ENCODE measurements at places on chromosomes 11 and 22.

DNA sequence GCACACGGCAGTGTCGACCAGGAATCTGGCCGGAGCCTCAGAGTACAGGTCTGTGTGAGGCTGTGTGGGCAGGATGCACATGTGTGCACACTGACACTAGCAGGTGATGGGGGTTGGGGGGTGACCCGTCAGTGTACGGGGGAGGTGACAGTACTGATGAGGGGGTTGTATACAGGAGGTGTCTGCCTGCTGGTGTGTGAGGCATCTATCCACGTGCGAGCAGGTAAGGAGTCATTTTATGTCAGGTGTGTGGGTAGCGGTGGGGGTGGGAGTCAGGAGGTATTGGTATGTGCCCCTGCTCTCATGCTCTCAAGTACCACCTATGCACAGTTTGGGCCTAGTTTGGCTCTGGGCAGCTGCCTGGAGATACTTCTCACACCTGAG lies 4.5 kb upstream of the PHRF1 start:
- no peak for DNase-seq

DNA sequence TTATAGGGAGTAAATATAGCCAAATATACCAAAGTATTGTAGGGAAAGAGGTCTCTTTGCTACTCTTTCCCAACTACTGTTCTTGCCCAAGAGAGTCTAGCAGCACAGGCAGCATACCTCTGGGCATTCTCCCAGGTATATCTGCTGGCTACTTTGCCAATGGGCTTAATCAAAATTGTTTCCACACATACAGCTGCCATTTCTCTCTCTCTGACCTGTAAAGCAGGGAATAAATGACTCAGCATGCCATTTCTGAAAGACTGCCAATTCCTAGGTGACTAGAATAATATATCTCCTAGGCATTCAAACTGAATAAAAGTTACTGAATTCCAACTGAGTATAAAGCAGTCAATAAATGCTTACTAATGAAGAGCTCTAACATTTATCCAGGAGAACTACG lies 44.6 kb downstream of the RDX start:
- DNase-seq = no peak

GRCh38 chr11:14969901-14970323 lies 2.2 kb downstream of the CALCA start:
- no peak for DNase-seq

DNA sequence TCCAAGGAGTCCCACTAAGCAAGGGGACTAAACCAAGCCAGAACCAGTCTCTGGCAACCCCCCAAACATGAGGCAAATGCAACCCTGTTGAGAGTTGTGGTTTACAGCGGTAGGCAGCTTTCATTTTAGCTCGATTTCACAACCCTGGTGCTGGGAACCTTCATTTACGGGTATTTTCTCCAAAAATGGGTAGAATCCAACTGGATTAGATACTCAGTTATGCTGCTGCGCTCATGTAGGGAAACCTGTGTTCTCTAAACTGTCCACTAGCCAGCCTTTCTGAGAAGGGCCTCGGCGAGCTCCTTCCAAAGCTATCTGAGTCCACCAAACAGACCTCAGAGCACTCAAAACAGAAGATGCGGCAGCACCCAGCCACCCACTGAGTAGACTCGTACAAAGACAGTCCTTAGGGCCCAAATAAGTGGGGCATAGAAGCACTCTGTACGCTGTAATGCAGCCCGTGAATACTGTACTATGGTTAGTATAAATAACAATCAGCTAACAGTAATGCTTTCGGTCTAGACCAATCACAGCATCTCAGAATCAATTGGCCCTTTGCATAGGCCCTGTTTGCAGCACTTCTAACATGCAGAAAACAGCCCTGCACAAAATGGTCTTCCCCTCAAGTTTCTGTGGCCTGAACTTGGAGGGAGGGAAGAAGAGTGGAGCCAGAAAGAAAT lies 104.7 kb downstream of the ETS1 start:
- DNase-seq = no peak

DNA sequence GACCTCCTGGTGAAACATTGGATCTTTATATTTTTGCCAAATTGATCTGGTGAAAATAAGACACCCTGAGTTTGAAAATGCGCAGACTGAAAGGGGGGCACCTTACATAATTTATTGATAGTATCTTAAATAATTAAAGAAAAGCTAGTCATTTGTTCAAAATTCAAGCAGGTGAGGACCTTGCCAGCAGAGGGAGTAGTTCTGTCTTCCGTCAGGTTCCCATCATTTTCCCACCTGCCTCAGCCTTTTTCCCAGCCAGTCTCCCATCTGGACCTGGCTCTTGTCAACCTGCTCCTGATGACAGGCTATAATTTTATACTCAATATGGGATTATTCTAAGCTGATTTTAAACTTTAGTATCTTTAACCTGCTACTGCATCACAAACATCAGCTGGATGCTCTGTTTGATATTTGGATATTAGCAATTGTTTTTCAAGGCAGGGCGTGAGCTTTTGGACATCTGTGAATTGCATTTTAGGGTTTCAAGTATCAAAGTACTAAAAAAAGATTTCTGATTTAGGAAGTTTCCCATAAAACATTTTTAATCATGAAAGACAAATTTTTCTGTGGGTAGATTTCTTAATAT lies 132.0 kb downstream of the ELP4 start:
- no peak for DNase-seq

GRCh38 chr11:130369141-130369691 lies 54.5 kb upstream of the ZBTB44 start:
- no peak for DNase-seq

- DNase-seq = no peak
These were observed 42.0 kb downstream of the RSF1 start for GRCh38 chr11:77778549-77778948.

- DNase-seq = no peak
These were observed 13.6 kb downstream of the TPCN2 start for GRCh38 chr11:69062169-69062855.

DNA sequence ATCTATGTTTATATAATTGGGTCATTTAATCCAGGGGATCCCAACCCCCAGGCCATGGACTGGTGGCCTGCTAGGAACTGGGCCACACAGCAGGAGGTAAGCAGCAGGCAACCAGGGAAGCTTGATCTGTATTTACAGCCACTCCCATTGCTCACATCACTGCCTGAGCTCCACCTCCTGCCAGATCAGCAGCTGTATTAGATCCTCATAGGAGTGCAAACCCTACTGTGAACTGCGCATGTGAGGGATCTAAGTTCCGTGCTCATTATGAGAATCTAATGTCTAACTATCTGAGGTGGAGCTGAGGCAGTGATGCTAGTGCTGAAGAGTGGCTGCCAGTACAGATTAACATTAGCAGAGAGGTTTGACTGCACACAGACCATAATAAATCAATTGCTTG lies 32.8 kb downstream of the MS4A2 start:
- DNase-seq = no peak

All from stimulated activated CD8-positive, alpha-beta memory T cell treated with anti-CD3 and anti-CD28 coated beads, Interleukin-4, amount 100 ng/mL, for 1 hour (primary cell).